ENCODE measurements at places on chromosomes 2 and 18.

DNA sequence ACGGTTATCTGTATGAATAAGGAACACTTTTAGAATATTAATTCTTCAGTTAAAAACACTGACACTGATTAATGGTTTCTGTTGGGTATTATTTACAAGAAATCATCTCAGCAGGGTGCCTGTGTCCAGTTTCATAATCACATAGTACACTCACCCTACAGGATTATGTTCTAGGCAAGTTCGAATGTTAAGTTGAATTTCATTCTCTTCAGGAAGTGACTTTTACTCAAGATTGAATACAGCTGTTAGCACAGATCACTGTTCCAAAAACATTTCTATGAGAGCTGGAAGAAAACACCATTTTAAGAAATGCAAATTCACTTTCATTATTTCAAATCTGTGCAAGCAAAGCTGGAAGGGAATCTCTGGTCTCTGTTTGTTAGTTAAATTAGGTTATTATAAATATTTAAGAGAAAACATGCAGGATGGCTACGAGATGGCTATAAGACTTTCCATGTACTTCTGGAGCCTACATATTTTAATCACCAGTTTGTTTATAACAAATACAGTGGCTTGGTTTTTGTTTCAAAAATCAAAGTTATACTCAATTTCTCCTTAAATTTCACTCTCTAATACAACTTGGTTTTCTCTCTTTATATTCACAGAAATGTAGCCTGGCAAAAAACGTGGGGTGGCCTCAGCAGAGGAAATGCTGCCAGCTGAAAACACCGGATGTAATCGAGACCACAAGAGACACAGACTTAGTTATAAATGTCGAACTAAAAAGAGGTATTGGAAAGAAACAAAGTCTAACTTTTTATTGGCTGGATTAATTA, 65.8 kb downstream of the RBMS1 start:
- H3K4me1 ChIP-seq = peaks cover 23% of the 10 kb centered on the region
- H3K27me3 ChIP-seq = peaks cover 12% of the 10 kb centered on the region
- peak; percentile 59 for ATAC-seq
- no peaks in the 10 kb centered on the region for H3K36me3 ChIP-seq
- H3K27ac ChIP-seq = peak overlapping the region; percentile 71
- H3K4me3 ChIP-seq = peak overlapping the region; percentile 62

GRCh38 chr2:145652571-145653545, 1132.9 kb upstream of the ZEB2 start:
- no peaks in the 10 kb centered on the region for H3K36me3 ChIP-seq
- H3K4me1 ChIP-seq = no peaks in the 10 kb centered on the region
- H3K27me3 ChIP-seq = no peaks in the 10 kb centered on the region
- H3K4me3 ChIP-seq = no peak overlapping the region

GRCh38 chr18:67400502-67401117, 115.9 kb downstream of the DSEL start:
- ATAC-seq = no peak
- no peaks in the 10 kb centered on the region for H3K4me1 ChIP-seq
- H3K27me3 ChIP-seq = no peaks in the 10 kb centered on the region
- H3K4me3 ChIP-seq = no peak overlapping the region

DNA sequence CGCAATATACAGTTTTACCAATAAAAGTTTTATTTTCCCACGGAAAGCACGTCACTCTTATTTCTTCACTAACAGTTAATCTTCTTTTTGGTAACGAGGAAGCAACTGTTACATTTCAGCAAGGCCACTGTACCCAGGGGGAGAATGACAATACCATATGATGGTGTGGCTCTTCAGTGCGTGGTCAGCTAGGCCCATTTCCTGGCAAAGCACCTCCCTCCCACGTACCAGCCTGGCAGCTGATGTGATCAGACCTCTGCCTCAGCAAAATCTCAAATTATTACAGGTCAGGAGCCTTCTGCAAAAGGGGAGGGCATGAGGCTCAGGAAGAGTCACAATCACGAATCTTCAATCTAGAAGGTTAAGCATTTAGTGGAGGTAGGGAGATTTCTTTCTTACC, 55.4 kb downstream of the KLF7 start:
- H3K4me3 ChIP-seq = no peak overlapping the region
- no peak overlapping the region for H3K27ac ChIP-seq
- H3K27me3 ChIP-seq = no peaks in the 10 kb centered on the region
- ATAC-seq = no peak
- H3K36me3 ChIP-seq = peaks cover 40% of the 10 kb centered on the region

DNA sequence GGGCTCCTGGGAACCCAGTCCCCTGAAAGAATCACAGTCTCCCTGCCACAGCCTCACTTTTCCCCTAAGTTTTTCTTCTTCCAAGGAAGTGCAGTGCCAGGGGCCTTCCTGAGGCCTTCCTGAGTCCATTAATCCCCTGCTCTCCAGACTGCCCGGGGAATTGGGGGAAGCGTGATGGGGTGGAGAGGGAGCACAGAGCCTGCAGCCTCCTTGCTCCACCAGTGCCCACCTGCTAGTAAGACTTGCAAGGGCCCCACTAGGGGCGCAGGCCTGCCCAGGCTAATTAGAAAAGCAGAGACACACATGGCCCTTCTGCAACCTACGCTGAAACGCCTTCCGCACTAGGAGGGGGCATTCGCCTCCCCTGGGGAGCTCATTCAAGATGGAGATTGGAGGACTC, 110.6 kb downstream of the MRO start:
- H3K4me1 ChIP-seq = no peaks in the 10 kb centered on the region
- no peak overlapping the region for H3K4me3 ChIP-seq
- no peaks in the 10 kb centered on the region for H3K36me3 ChIP-seq
- no peak overlapping the region for H3K27ac ChIP-seq
- no peaks in the 10 kb centered on the region for H3K27me3 ChIP-seq
- no peak for ATAC-seq

DNA sequence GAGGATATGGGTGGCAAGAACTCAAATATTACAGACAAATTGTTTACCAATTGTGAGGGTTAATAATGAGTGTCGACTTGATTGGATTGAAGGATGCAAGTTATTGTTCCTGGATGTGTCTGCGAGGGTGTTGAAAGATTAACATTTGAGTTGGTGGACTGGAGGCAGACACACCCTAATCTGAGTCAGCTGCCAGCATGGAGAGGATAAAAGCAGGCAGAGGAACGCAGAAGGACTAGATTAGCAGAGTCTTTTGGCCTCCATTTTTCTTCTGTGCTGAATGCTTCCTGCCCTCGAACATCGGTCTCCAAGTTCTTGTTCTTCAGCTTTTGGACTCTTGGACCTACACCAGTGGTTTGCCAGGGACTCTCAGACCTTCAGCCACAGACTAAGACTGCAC, 1503.7 kb downstream of the LRP1B start:
- no peak overlapping the region for H3K4me3 ChIP-seq
- no peaks in the 10 kb centered on the region for H3K27me3 ChIP-seq
- H3K36me3 ChIP-seq = no peaks in the 10 kb centered on the region
- no peaks in the 10 kb centered on the region for H3K4me1 ChIP-seq
- no peak overlapping the region for H3K27ac ChIP-seq

DNA sequence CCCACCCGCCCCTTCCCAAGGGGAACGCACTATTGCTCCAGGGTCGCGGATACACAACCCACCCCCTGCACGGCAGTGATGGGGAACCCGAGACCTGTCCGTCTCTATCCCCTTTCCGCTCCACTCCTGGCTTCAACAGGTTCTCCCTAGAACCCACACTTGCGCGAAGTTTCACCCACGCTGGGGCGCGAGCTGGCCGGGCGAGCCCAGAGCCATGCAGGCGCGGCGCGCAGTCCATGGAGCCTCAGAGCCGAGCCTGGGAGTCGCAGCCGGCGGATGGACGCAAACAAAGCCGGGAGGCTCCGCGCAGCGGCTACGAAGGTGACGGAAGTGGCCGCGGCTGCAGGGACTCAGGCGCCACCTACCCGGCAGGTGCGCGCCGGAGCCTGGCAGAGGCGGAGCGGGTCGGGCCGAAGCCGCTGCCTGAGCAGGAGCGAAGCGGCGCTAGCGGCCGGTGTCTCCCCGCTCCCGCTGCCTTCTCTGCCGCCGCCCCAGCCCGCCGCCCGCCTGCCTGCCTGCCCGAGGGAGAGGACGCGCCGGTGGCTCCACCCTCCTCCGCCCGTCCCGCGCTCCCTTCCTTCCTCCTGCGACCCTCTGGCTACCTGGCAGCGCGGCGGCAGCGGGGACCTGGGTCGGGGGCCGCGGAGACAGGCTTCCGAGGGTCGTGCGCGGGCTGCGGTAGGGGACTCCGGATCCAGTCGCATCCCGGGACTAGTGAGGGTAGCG, 14.0 kb downstream of the ALPG start:
- ATAC-seq = no peak
- peaks cover 85% of the 10 kb centered on the region for H3K27me3 ChIP-seq
- H3K27ac ChIP-seq = no peak overlapping the region
- peaks cover 17% of the 10 kb centered on the region for H3K4me1 ChIP-seq

- H3K4me3 ChIP-seq = no peak overlapping the region
- peaks cover 8% of the 10 kb centered on the region for H3K27me3 ChIP-seq
- peaks cover 3% of the 10 kb centered on the region for H3K4me1 ChIP-seq
- no peak overlapping the region for H3K27ac ChIP-seq
- H3K36me3 ChIP-seq = no peaks in the 10 kb centered on the region
Observed at GRCh38 chr2:45257820-45258219, 248.6 kb upstream of the SIX2 start.

- no peaks in the 10 kb centered on the region for H3K36me3 ChIP-seq
- no peak overlapping the region for H3K27ac ChIP-seq
Observed at GRCh38 chr2:1552611-1553010, 139.3 kb downstream of the TPO start.

DNA sequence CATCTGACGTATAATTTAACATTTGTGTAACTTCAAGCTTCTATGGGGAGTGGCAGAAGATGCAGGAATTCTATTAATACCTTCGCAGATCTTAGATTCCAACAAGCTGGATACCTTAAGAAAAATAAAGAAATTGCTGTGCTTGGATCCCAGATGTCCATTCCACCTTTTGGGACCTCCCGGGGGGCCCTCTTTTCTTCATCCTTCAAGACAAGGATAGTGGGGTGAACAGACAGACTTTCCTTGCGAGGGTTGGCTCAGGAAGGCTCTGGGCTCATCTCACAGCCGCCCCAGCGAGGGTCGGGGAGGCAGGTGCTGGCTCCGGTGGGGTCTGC, 509 bp upstream of the RNF144A start:
- no peak for ATAC-seq
- H3K36me3 ChIP-seq = no peaks in the 10 kb centered on the region
- H3K27ac ChIP-seq = no peak overlapping the region
- peak overlapping the region; percentile 75 for H3K4me3 ChIP-seq

GRCh38 chr2:239544918-239545465, 144.2 kb upstream of the HDAC4 start:
- no peaks in the 10 kb centered on the region for H3K36me3 ChIP-seq
- H3K27ac ChIP-seq = no peak overlapping the region
- no peak overlapping the region for H3K4me3 ChIP-seq
- H3K4me1 ChIP-seq = peaks cover 15% of the 10 kb centered on the region
- peaks cover 50% of the 10 kb centered on the region for H3K27me3 ChIP-seq

GRCh38 chr2:157327200-157327599, 1.6 kb upstream of the ERMN start:
- no peaks in the 10 kb centered on the region for H3K27me3 ChIP-seq
- ATAC-seq = peak; percentile 29
- H3K27ac ChIP-seq = peak overlapping the region; percentile 67
- peaks cover 6% of the 10 kb centered on the region for H3K36me3 ChIP-seq
- no peak overlapping the region for H3K4me3 ChIP-seq
- H3K4me1 ChIP-seq = peaks cover 13% of the 10 kb centered on the region

DNA sequence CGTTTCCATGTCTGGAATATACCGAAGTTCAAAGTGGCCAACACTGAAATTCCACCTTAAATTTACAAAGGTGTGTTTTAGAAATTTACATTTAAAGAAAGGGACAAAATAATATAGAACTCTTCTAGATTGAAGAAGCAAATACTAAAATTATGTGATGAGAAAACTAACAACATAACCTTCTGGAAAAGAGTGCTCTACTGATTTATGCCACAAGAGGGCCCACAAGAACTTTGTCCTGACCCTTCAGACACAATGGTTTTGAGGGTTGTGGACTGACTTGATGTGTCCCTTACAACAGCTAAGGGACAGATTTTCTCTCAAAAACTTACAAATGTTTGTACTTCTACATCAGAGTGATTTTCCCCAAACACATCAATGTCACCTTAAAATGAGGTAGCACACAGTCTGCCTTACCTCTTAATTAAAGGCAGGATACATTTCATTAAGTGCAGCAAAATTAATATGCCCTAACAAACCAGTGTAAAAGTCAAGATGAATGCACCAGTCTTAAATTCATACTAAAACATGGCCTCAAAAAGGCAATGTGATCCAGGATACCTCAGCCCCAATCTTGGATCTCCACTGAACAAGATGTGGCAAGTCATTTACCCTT, 36.2 kb downstream of the EIF2AK3 start:
- H3K27me3 ChIP-seq = no peaks in the 10 kb centered on the region
- no peak overlapping the region for H3K4me3 ChIP-seq
- peaks cover 15% of the 10 kb centered on the region for H3K4me1 ChIP-seq
- ATAC-seq = no peak
- peak overlapping the region; percentile 53 for H3K27ac ChIP-seq

DNA sequence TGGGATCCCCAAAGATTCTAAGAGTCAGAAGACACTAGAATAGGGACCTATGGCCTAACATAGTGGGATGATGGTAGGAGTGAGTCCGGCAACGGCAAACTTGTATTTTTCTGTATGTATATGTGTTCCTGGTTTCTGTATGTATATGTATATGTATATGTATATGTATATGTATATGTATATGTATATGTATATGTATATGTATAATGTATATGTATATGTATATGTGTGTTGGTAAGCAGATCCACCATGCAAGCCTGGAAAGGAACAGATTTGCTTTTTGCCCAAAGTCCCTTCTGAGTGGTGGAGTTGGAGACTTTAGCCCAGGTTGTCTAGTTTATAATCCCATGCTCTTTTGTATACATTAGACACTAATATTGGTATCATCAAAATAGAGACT, 46.6 kb downstream of the MFSD6 start:
- no peak overlapping the region for H3K27ac ChIP-seq
- ATAC-seq = no peak

GRCh38 chr2:88188748-88189147, 18.6 kb downstream of the THNSL2 start:
- H3K27ac ChIP-seq = no peak overlapping the region
- H3K4me3 ChIP-seq = no peak overlapping the region

DNA sequence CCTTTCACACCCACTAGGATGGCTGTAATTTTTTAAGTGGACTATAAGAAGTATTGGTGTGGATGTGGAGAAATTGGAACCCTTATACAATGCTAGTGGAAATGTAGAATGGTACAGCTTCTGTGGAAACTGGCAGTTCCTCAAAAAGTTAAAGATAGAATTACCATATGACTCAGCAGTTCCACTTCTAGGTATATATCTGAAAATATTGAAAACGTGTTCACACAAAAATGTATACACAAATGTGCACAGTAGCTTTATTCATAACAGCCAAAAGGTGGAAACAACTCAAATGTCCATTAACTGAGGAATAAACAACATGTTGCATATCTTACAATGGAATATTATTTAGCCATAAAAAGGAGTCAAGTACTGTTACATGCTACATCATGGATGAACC, 17.7 kb downstream of the TANK start:
- peaks cover 77% of the 10 kb centered on the region for H3K36me3 ChIP-seq
- H3K4me3 ChIP-seq = no peak overlapping the region
- H3K27ac ChIP-seq = peak overlapping the region; percentile 87

Data from stimulated activated memory B cell treated with anti-CD40 and anti-IgM and Interleukin-4, amounts not matched to agents 10 μg/mL and 1 μg/mL and 100 μg/mL, for 72 hours (primary cell).